Posterior vena cava (tissue), 2 donors: ENCODE measurements at places on chromosomes 6 and 20. TPM values are rescaled to one million over a fixed set of nuclear protein-coding genes. Genes with fewer than 3 reads are reported as not detected.
A peak's percentile ranks its signal among the peaks of the same experiment; 100 is the strongest.

- no peak for DNase-seq
These were observed 12.2 kb downstream of the RRP36 start for GRCh38 chr6:43033496-43034189.

DNA sequence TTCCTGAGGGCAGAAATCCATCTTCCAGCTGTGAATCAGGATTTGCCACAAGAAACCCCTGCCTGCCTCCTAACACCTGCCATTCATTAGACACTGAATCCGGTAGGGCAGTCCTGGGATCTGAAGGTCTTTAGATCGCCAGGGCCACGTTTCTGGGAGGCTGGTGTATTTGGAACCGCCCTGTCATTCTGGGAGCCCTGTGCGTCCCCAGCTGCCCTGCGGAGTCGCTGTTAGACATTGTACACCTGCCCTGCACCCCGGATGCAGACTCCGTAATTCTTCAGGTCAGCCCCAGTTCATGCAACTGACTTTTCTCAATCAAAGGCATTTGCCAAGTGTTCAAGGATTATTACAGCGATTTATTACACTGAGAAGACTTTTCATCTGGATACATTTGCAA, 193.2 kb downstream of the TBC1D7 start:
- DNase-seq: no peak

- DNase-seq: no peak
These were observed 244.8 kb upstream of the FAM83B start for GRCh38 chr6:54601600-54602300.

- DNase-seq: no peak
These were observed 67.9 kb upstream of the CDH4 start for GRCh38 chr20:61184194-61184593.

GRCh38 chr20:35791821-35792220, 20.0 kb downstream of the PHF20 start:
- peak; percentile 76 for DNase-seq

GRCh38 chr6:22444330-22444729, 125.0 kb upstream of the HDGFL1 start:
- DNase-seq: no peak

GRCh38 chr6:27777614-27778355, 134.4 kb downstream of the OR2B2 start:
- DNase-seq: no peak

DNA sequence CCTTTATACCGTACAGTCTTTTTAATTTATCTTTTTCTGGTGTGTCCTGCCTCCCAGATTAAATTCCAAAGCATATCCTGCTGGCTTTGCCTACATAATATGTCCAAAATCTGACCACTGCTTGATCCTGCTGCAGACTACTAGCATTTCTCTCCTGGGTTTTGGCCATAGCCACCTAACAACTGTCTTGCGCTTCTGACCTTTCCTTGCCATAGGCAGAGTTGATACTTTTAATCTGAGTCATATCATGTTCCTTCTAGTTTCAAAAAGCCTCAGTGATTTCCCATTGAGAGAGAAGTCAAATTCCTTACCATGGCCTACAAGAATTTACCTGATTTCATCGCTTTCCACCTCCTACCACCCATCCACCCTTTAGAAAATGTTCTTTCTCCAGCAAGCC, 104.8 kb downstream of the BCKDHB start:
- DNase-seq: no peak

DNA sequence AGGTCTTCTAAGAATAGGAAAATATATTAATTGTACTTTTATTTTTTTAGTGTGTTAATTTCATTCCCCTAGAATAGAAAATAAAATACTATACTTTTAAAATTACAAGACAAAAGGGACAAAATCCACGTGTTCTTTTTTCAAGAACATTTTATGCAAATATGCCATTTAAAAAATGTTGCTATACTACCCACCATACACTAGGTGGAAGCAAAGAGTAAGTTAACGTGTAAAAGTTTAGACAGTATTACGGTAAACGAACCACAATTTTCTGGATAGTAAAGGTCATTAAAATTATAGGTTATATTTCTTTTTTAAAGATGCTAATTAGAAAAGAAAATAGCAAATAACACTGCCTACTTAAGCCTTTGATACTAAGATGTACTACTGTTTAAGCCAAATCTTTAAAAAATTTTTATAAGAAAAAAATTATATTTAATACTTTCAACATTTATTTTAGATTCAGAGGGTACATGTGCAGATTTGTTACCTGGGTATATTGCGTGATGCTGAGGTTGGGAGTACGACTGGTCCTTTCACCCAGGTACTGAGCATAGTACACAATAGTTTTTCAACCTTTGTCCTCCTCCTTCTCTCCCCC, 287.6 kb downstream of the PHF3 start:
- DNase-seq: no peak

GRCh38 chr6:167815296-167815980, 11.3 kb upstream of the AFDN start:
- no peak for DNase-seq

GRCh38 chr6:92864966-92865555, 554.3 kb downstream of the EPHA7 start:
- DNase-seq: no peak

DNA sequence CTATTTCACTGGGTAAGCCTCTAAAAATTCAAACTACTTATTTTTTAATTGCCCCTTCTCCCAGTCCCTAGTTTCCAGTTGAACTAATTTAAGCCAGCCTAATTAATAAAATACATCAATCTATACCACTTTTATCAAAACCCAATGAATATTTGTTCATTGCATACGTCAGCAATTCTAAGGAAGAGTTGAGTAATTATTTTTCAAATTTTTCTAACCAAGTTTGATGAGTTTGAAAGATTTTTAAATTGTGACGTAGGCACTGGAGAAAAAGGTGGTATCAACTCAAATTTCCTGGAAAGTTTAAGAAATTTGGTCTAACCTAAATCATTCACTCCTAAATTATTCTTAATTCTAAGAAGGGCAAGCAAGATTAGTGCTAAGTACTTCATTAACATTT, 35.7 kb downstream of the COL21A1 start:
- no peak for DNase-seq

GRCh38 chr20:46699651-46700359, 9.6 kb upstream of the SLC2A10 start:
- DNase-seq: no peak

GRCh38 chr20:44471481-44471882, 4.2 kb upstream of the TTPAL start:
- DNase-seq: no peak

DNA sequence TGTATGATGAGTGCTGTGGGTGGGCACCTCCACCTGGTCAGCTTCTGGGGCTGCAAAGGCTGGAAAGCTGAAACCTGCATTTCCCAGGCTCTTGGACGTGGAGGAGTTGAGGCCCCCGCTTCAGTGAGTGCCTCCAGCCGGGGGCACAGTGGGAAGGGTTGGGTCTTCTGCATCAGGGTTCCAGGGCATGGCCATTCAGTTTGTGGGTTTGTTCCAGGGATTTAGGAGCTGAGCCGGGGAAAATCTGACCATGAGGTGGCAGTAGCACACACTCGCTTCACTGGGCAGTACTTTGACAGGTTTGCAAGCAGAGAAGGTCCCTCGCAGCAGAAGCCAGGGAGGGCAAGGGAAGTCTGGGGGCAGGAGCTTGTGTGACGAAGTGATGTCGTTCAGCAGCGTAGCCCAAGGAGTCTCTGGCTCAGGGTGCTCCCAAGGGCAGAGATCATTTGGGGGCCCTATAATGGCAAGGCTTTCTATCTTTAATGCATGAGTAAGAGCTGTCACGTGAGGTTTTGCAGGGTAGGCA, 69.5 kb upstream of the SULF2 start:
- DNase-seq: peak; percentile 62

DNA sequence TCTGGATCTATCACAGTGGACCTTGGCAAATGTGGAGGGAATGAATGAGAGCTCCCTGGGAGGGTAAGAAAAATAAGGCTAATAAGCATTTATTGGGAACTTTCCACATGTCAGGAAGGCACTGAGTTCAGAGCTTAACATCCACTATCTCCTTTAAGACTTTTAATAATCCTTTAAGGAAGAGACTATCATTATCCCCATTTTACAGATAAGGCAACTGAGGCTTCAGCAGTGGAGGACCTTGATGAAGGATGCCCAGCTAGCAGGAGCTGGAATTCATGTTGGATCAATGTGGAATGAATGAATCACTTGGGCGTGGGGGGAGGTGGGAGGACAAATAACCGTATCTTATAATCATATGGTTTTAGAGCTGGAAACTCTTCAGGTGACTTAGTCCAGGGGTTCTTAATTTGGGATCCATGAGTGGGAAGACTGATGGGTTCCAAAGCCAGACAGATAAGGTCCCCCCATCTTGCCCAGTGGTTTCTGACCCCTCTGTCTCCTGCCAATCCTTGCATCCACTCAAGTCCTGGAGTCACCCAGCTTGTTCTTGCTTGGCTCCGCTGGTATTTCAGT, 54.9 kb downstream of the CD40 start:
- DNase-seq: no peak

GRCh38 chr20:59364611-59365010, 64.2 kb downstream of the EDN3 start:
- DNase-seq: no peak

GRCh38 chr20:6595704-6596103, 171.8 kb upstream of the BMP2 start:
- DNase-seq: no peak

GRCh38 chr6:144053601-144054000, 41.8 kb downstream of the SF3B5 start:
- no peak for DNase-seq

DNA sequence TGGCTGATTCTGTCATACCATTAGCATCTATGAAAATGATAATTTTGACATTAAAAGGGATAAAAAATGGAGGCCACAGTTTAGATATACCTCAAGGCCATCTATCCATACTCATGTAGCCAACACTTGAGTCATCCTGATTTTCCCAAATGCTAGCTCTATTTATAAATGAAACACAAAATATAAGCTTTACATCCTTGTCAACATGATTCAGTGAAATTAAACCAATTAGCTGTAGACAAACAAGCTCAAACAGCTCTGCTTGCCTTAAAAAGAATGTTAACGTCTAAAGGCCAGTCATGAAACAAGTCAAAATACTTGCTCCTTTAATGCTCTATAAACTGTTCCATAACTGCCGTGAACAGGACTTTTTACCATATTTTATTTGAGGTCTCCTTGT, 40.3 kb downstream of the ABRACL start:
- no peak for DNase-seq

DNA sequence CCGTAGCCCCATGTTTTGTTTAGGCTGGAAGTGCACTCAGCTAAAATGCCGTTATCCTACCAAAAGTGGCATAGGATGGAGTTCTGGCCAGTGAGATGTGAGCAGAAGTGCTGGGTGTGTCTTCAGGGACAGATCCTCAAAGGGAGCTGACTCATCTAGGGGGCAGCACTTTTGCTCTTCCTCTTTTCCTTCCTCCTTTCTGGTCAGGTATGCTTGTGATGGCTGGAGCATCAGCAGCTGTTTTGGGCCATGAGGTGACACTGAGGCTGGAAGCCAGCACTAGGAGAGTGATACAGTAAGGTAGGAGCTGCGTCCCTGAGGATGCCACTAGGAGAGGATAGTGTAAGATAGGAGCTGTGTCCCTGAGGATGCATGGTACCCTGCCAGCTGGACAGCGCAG, 4.6 kb upstream of the OSBPL2 start:
- DNase-seq: no peak

DNA sequence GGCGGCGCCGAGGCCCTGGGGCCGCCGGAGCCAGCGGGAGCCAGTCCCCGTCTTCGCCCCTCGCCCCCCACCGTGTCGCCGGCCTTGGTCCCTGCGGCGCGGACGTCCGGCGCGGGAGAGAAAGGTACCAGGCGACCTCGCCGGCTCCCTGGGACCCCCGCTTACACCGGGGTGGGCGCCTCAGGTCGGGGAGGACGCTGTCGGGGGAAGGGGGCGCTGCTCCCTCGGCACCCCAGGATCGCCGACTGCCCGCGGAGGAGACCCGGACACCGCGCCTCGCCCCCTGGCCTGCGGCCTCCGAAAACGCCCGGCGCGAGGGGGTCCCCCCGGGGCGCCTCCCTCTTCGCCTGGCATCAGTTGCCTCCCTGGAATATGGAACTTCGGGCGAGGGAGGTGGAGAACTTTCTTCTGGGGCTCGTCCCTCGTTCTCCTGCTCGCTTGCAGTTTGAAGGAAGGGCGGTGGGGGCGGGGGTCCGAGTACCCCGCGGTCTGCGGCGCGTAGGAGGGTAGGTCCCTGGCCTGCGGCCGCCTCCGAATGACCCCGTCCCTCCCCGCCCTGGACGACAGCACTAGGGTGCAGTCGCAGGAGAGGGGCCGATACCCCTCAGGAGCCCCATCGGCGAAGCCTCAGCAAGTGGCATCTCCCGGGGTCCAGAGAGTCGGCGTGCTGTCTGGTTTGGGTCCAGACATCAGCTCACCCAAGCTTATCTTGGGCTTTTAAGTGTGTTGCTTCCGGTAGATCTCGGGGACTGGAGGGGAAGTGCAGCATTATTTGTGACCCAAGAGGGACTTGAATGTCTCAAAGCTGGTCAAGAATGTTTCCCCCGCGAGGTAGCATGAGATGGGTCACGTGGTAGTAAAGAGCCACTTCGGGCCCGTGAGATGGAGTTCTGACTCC, 549 bp downstream of the ANKRD6 start:
- DNase-seq: peak; percentile 81

GRCh38 chr20:38387953-38388352, 41.7 kb downstream of the LBP start:
- DNase-seq: no peak

GRCh38 chr20:58882704-58883089, 30.2 kb downstream of the GNAS start:
- no peak for DNase-seq

DNA sequence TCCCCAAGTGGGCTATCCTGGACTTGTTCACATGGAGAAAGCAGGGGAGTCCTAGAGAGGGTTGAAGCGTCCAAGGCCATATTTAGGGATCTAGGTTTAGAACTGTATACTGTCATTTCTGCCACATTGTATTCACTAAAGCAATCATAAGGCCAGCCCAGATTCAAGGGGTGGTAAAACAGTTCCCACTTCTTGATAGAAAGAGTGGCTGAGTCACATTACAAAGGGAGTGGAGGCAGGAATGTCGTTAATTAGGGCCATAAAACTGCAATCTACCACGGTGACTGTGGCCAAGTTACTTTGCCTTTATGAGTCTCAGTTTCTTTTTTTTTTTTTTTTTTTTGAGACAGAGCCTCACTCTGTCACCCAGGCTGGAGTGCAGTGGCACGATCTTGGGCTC, 7.4 kb upstream of the UBR2 start:
- no peak for DNase-seq

DNA sequence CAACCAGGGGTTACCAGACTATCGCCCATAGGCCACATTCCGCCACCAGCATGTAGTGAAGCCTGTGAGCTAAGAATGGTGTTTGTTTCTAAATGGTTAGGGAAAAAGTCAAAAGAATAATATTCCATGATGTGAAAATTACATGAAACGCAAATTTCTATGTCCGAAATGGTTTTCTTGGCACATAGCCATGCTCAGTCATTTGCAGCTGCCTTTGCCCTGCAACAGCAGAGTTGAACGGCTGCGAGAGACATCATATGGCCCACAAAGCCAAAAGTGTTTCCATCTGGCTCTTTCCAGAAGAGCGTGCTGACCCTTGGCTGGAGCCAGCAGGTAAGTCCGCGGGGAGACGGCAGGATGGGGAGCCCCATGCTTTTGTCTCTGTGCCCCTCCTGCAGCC, 60.7 kb downstream of the FAM120B start:
- DNase-seq: no peak

Gene MACROD2
- 25.5 TPM for total RNA-seq

Gene GSTA2
- total RNA-seq: not detected

Gene ENPP4
- total RNA-seq: 11.7 TPM

Gene PLN
- 234 TPM for total RNA-seq

Gene VGLL2
- total RNA-seq: not detected

Gene HAO1
- not detected for total RNA-seq
